Esophagus squamous epithelium (tissue), 5 donors: ENCODE measurements at places on chromosomes 16 and 17.

- DNase-seq = no peak
Observed at GRCh38 chr16:35308674-35309073, 1849.3 kb downstream of the TP53TG3F start.

DNA sequence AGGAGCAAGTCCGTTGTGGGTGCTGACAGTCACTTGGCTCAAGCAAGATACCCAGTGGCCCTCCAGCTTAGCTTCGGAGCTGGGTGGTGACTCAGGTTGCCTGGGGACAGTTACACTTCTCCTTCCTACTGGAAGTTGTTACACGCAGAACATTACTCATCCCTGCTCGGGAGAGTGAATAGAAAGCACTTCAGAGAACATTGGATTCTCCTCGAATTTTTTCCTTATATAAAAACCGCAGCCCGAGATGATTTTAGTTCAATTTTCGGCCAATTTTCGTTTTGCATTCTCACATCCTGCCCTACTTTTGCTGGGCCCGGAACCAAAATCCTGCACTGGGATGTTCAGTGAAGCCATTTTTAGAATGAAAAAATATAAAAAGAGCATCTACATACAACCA is 99.7 kb downstream of the ELAC2 start:
- DNase-seq = no peak

DNA sequence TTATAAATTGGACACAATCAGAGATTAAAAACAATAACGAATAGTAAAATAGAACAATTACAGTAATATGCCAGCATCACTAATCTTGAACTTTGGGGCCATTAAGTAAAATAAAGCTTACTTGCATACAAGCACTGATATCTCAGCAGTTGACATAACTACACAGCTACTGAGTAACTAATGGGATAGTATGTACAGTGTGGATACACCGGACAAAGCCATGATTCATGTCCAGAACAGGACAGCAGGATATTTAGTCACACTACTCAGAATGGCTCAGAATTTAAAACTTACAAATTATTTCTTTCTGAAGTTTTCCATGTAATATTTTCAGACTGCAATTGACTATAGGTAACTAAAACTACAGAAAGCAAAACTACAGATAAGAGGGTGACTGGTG is 427.5 kb downstream of the CDH13 start:
- no peak for DNase-seq

GRCh38 chr16:52770828-52771227 is 223.9 kb upstream of the TOX3 start:
- DNase-seq = no peak

- DNase-seq = no peak
Observed at GRCh38 chr16:57188711-57189002, 2.5 kb downstream of the RSPRY1 start.

GRCh38 chr17:62643496-62643895 is 16.0 kb downstream of the MRC2 start:
- no peak for DNase-seq

GRCh38 chr17:82367724-82368524 is 3.6 kb upstream of the UTS2R start:
- no peak for DNase-seq

DNA sequence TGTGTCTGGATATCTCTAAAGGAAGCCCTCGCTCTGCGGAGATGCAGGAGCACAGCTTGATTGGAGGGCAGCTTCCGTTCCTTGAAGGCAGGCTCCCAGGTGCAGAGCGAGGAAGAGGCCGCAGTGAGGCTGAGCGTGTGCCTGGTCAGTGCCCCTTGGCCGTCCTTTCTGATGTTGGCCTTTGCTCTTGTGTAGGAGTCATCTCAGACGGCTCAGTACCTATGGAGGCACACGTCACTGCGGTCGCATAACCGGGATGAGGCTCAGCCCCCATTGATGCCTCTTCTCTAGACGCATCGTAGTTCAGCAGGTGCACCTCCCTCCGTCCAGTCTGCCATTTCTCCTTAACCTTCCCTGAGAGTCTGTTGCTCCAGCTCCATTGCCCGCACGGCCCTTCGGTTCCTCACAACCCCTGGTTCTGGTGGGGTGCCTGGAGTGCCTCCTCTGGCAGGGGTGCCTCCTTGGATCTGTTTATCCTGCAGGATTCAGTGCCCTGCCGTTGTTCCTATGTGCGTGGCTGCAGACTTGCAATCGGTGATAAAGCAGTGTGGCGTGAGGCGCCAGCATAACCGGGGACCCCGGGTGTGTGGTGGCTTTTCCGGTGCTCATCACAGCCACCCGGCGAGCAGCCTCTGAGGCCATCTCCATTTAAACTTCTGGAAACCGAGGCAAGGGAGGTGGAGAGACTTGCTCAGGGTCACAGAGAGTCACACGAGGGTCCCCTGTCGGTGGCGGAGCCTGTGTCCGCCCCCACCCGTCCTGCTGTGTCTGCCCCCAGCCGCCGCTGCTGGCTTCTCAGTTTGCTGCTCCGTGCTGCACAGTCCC is 188.8 kb upstream of the CHMP6 start:
- DNase-seq = no peak

GRCh38 chr16:66563574-66564334 is 2.5 kb upstream of the CMTM1 start:
- no peak for DNase-seq

DNA sequence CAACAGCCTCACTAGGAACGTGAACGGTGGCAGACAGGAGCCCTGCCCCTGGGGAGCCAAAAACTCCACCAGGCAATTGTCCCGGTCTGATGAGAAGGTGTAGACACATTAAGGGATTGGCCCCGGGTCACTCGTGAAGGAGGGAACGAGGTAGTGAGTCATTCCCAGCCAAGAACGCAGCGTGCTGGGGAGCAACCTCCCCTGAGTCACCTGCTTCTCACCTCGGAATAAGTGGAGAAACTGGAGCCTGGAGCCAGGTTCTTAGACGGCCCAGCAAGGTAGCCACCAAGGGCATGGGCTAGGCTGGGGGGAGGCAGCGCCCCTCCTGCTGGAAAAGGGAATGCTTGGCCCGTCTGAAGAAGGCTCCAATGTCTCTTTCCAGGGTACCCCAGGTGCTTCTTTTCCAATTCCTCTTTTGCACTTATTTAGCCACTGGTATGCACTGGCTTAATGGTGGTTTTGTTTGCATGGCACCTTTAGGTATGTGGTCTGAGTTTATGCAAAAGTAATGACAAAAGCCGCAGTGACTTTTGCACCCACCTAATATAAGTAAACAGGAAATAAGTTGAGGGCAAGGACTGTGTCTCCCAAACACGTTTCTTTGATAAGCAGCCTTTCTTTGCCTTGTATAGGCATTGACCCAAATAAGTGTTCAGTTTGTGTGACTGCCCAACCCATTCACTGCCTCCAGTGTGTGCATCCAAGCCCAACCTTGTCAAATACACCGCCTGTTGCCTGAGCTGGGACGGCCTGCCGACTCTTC is 1.8 kb upstream of the HELZ start:
- no peak for DNase-seq

DNA sequence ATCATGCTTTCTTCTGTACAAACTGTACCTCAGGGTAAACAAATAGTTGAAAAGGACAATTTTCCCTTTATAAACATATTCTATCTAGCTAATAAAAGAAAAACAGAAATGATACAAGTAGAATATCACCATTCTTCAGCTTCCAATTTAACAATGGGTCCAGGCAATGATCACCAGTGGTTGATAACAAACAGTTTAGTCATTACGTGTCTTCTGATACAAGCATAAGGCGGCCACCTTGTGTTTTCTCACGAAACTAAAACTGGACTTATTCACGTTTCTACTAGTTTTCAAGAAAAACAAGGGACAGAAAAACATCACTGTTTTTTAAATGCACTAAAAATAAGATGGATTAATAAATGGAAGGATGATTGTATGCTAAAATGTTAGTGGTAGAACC is 58.3 kb downstream of the STH start:
- DNase-seq = no peak

DNA sequence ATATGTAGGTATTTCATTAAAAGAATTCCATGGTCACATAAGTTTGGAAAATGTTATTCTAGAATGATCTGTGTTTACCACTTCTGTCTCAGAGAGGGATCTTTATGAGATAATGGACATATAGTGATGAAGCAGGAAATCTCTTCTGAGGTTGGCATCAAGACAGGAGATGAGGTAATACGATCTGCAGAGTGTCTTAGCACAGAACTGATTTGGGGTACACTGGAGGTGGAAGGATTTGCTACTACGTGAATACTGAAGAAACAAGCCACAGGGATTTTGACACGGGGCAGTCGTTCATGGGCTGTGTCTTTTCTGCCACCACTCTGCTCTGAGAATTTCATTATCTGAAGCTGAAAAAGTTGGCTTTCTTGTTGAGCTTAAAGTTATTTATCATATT is 5.5 kb downstream of the CBFB start:
- DNase-seq = no peak

DNA sequence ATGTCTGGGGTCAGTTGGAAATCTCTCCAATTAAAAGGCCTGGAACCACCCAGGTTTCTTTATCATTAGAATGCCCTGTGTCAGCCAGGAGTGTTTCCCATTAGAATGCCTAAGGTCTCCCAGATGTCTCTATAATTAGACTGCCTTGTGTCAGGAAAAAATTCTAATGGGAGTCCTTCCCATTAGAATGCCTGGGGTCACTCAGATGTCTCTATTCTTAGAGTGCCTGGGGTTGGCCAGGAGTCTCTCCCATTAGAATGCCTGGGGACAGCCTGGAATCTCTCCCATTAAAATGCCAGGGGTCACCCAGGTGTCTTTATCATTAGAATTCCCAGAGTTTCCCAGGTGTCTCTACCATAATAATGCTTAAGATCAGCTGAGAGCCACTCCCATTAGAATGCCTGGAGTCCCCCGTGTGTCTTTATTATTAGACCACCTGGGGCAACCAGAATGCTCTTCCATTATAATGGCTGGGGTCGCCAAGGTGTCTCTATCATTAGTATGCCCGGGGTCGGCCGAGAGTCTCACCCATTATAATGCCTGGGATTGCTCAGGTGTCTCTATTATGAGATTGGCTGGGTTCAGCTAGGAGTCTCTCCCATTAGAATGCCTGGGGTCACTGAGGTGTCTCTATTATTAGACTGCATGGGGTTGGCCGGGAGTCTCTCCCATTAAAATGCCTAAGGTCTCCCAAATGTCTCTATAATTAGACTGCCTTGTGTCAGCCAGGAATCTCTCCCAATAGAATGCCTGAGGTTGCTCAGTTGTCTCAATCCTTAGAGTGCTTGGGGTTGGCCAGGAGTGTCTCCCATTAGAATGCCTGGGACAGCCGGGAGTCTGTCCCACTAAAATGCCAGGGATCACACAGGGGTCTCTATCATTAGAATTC is 2254.6 kb downstream of the TP53TG3F start:
- DNase-seq = no peak

GRCh38 chr17:29196769-29197515 is 16.7 kb upstream of the MYO18A start:
- no peak for DNase-seq
